NCI-H2081 treated with DMSO at 0.1 percent for 48 hours (cell line): ENCODE measurements at places on chromosomes 11 and 22.
A peak's percentile ranks its signal among the peaks of the same experiment; 100 is the strongest.

DNA sequence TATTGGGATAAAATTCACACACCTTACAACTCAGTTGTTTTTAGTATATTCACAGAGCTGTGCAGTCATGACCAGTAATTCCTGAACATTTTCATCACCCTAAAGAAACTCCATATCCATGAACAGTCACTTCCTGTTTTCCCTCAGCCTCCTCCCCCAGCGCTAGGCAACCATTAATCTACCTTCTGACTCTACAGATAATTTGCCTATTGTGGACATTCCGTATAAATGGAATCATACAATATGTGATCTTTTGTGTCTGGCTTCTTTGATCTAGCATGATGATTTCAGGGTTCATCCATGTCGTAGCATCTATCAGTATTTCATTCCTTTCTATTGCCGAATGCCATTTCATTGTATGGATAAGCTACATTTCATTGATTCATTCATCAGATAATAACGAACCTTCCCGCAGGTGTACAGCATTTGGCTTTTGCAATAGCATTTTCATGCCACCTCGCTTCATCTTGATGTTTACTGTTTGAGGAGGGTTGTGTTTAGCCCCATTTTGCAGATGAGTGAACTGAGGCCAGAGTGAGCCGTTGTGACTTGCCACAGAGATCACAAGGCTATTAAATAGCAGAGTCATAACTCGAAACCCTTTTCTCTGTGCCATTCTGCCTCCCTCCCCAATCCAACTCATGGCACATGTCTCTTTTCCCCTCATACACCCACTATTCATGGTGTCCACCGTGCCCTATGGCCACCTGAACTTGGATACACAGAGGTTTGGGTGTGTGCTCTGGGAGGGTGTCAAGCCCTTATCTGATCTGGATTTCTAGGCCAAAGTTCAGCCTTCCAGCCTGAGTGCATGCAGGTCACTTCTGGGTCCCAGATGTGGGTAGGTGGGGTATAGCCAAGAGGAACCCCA lies 11.1 kb upstream of the MYH9 start:
- DNase-seq, result no peak

GRCh38 chr11:100831929-100832494 lies 144.9 kb downstream of the ARHGAP42 start:
- no peak for DNase-seq

- no peak for DNase-seq
Measured at GRCh38 chr22:44925465-44926123, 84.2 kb downstream of the PHF21B start.

DNA sequence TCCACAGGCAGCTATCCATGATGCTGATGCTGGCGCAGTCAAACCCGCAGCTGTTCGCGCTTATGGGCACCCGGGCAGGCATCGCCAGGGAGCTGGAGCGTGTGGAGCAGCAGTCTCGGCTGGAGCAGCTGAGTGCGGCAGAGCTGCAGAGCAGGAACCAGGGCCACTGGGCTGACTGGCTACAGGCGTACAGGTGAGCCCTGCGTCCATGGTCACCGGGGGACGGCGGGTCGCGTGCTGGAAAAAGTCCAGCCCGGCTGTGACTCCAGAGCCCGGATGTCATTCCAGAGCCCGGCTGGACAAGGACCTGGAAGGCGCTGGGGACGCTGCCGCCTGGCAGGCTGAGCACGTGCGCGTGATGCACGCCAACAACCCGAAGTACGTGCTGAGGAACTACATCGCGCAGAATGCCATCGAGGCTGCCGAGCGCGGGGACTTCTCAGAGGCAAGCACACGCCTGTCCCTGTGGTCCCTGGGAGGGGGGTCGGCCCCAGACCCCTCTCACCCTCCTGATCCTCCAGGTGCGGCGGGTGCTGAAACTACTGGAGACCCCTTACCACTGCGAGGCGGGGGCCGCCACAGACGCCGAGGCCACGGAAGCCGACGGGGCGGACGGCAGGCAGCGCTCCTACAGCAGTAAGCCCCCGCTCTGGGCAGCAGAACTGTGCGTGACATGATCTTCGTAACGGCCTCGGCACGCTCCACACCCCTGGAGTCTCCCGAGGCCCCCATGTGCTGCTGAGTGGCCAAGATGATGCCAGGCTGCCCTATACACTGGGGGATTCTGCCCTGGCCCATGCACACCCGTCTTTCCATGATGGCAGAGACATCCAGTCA lies 16.1 kb downstream of the SELENOO start:
- no peak for DNase-seq

GRCh38 chr22:46534901-46535630 lies 2.4 kb downstream of the CELSR1 start:
- no peak for DNase-seq

DNA sequence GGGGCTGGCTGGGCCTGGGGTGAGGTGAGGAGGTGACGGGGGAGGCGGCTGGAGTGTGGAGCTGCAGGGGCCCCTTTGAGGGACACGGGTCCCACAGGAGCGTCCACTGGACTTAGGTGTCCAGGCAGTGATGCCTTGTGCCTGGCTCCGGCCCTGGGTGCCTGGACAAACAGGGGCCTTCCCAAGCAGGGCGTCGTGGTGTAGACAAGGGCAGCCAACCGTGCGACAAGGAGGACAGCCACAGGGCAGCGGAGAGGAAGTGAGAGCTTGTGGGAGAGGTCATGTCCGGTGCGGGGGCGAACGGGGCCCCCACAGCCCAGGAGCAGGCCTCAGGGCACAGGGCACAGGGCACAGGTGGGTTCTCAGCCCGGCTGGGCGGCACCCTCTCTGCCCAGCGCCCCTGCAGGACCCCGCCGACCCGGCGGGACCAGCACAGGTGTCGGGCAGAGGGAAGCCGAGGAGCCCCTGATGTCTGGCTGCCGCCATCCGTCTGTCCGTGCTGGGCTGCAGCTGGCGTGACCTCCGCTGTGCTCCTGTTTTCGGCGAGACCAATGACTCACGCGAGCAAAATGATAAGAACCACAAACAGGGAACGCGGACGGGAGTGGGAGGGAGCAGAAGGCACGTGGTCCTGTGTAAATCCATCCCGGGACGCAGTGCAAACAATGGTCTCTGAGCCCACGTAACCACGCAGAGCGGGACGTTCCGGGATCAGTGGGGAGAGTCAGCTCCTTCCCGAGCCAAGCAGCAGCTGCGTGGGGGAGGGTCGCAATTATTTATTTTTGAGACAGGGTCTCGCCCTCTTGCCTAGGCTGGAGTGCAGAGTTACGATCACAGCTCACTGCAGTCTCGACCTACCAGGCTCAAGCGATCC lies 49.1 kb upstream of the A4GALT start:
- no peak for DNase-seq

DNA sequence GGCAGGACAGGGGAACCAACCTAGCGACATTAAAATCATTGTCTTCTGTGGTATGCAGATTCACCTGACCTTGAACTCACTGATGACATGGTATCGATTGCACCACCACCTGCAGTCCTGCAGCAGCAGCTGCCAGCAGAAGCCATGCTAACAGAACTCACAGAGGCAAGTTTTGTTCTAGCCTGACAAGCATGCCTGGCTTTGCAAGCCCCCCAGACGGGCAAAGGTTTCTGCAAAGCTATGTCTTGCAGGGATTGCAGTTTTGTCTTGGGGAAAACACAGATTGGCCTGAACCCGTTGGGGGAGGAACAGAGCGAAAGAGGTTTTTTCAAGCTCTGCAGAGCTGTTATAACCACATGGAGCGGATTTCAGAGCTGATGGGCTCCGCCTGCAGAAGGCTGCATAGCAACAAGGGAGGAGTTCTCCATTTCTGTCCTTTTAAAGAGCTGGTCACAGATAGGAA lies 221.0 kb downstream of the HIPK3 start:
- no peak for DNase-seq

GRCh38 chr11:6203327-6203726 lies 2.0 kb upstream of the C11orf42 start:
- no peak for DNase-seq

DNA sequence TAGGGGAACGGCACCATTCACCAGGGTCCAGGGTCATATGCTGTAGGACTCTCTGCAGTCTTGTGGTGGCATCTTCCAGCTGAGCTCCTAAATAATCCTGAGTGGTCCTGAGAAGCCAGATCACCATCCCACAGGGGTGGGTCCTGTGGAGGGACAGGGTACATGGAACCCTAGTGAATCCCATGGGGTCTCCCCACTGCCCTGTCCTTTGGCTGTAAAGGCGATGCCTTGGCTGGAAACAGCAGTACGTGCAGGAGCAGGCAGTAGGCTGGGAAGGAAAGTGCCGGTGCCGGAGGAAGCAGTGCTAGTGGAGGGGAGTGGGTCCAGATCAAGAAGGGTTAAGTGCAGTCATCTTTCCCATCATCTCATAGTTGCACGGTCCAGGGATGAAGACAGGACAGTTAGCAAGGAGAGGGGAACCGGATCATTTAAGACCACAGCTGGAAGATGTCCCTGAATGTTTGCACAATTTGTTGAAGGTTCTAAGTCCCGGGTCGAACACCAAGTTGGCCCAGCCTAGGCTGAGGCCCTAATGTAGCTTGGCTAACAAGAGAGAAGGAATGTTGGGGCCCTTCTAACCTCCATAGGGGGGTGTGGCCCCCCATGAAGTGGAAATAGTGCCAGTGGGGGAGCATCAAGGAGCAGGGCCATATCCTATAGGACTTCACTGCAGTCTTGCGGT lies 18.1 kb downstream of the TSPAN32 start:
- no peak for DNase-seq

GRCh38 chr11:35363246-35363801 lies 56.0 kb downstream of the SLC1A2 start:
- no peak for DNase-seq

- no peak for DNase-seq
Measured at GRCh38 chr11:27209562-27210005, 153.4 kb downstream of the CCDC34 start.

DNA sequence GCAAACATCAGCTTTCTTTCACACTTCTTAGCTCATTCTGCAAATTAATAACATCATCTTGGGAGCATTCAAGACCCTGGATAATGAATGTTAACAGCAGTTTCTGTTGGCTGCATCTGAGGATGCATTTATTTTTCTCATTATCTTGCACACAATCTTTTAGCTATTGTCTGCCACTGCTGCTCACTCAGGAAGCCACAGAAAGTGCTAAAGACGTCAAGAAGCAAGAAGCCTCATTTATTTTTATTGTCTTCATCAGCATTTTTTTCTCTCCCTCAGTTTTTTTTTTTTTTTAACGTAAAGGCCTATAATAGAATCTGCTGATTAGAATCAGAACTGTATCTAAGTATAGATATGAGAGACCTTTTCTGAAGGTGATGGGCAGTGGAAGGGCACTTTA lies 1339.4 kb downstream of the FAM181B start:
- DNase-seq, result no peak

- DNase-seq, result no peak
Measured at GRCh38 chr22:32338757-32339156, 18.9 kb upstream of the RFPL3 start.

DNA sequence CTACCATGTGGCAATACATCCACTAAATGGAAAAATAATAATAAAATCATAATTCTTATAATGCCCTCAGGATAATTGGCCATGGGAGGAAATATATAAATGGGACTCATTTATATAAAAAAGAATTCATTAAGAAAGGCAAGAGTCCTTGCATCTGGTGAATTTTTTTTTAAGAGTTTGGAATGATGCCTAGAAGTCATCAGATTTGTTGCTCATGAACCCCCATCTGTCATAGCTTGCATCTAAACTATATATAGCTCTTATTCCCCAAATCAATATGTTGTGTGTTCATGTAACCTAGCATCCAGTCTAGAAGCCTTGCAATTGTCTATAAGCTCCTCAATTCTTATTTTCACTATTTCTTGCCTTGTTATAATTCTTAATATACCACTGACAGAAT lies 75.9 kb downstream of the CADM1 start:
- no peak for DNase-seq

- no peak for DNase-seq
Measured at GRCh38 chr11:34256626-34257025, 101.2 kb downstream of the ABTB2 start.

DNA sequence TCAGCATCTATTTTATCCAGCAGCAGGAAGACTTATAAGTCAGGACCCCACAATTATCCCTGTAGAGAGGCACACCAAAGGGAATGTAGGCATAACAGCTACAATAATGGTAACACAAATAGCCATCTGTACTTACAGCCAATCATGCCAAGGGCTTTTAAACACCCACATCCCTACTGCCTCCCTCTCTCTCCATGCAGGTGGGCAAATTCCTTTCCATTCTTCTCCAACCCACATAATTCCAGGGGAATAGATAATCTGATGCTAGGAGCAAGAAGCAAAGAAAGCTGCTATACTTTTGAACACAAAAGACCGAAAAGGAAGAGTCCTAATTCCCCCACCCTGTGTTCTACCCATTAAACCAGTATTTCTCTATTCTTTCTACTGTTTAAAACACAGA lies 46.7 kb downstream of the RBFOX2 start:
- peak; percentile 13 for DNase-seq

DNA sequence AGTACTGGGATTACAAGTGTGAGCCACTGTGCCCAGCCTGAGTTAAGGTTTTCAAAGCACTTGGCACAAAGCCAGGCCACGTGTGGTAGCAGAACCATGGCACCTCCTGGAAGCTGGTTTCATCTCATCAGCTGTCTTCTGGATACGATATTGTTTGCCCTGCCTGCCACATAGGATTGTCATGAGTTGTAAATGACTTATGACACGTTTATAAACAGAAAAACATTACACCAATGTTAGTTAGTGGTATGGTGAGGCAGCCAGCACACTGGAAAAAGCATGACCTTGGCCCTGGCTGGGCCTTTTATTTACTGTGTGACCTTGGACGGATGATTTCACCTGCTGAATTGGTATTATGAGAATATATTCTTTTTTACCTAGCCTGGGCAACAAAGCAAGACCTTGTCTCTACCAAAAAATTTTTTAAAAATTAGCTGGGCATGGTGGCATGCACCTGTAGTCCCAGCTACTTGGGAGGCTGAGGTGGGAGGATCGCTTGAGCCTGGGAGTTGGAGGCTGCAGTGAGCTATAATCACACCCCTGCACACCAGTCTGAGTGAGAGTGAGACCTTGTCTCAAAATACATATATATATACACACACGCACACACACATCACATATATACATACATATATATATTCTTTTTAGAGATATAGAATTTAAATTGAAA lies 24.0 kb upstream of the MYH9 start:
- no peak for DNase-seq

DNA sequence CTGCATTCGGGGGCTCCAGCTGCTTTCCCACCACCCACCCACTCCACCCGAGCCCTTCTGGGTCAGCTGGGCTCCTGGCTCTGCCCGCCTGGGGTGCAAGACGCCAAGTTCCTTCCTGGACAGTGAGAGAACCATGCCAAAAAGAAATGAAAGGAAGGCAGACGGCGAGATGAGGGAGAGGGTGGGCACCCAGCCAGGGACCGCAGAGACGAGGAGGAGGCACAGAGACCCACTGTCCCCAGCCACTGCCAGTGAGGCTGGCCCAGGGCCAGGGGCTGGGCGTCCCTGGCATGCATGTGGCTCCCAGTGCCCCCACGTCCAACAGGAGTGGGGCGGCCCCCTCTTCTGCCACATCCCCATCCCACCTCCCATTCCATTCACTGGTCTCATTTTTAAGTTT lies 10.8 kb upstream of the CD81 start:
- DNase-seq, result no peak
